ENCODE measurements at places on chromosomes 7 and 10.

- DNase-seq: no peak
These were observed 26.9 kb downstream of the MYPN start for GRCh38 chr10:68135922-68136792.

- DNase-seq: no peak
These were observed 795 bp downstream of the LHFPL3 start for GRCh38 chr7:104328970-104329825.

DNA sequence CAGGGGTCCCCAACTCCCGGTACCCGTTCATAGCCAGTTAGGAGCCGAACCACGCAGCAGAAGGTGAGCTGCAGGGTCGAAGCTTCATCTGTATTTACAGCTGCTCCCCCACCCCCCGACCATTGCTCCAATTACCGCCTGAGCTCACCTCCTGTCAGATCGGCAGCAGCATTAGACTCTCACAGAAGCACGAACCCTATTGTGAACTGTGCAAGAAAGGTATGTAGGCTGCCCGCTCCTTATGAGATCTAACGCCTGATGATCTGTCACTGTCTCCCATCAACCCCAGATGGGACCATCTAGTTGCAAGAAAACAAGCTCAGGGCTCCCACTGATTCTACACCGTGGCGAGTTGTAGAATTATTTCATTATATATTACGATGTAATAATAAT, 14.6 kb upstream of the AZGP1 start:
- DNase-seq: no peak

- DNase-seq: no peak
These were observed 94.8 kb upstream of the HDAC9 start for GRCh38 chr7:18400726-18401125.

DNA sequence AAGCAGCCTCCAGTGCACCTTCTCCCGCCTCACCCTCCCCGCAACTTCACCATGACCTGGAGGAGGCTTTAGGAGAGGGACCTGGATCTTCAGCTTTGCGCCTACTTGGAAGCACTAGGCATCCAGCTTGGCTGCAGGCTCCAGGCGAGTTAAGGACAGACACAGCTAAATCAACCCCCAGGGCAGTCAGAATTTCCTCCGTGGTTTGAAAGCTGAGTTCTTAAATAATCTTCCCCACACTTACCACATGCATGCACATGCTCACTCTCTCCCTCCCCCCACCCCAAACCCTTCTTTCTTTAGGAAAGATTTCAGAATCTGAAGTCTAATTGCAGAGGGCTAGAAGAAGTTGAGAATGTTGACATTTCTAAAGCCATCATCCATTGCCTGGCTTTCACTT, 36.7 kb upstream of the LRRC4 start:
- no peak for DNase-seq

DNA sequence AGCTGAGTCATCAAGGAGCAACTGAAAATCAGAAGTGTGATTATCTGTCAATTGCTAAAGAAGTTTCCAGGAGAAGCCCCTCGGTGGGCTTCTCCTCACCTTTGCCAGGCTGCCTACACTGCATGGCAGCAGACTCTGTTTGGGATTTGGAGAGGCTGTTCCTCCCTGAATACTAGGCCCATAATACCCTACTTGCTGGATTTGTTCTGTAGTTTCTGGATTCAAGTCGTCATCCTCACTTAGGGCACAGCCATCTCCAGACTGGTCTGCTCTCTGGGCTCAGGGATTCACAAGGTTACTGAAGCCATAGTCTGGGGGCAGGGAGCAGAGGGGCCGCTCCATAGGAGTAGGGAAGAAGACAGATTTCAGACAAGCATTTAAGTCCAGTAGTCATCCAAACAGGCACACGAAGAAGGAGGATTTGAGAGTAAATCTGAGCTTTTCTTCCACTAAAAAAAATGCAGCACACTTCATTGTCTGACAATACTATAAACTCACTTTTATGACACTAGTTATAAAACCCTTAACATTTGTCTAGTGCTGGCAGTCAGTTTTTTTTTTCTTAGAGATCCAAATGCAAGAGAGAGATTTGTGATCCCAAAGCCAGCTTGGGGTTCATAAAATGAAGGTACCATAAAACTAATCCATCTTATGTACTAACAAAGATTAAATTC, 723.3 kb downstream of the GRID1 start:
- no peak for DNase-seq

DNA sequence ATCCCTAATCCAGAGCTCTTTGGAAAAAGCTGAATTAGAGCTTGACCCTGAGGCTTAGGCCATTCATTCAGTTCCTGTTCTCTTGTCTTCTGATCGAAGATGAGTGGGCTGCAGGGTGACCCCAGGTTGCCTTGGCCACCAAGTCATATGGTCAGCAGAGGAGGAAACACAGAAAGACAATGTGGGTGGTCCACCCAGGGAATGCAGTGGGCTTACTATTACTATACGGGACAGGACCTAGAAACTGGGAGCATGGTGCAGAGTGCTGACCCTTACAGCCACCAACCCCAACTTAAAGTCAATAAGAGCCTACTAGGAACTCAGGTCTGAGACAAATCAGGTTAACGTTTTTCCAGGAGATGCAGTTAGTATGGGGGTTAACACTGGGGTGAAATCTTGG, 200.5 kb downstream of the HERPUD2 start:
- DNase-seq: no peak

- no peak for DNase-seq
These were observed 75.5 kb downstream of the HIPK2 start for GRCh38 chr7:139702313-139702731.

DNA sequence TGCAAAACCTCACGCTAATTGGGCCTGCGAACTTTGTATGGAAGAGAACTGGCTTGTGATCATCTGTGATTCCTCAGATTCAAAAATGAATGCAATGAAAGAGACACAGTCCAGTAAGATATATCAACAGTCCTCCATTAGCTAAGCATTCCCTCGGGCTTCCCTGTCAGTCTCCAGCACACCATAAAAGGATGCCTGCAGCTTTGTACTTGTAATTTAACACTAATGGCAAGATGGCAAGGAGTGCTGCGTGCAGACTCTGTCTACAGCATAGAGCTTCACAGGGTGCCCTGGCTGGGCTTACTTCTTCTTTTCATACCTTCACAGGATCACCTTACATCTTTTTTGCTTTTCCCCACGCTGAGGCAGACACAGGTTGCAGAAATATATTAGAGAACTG, 200.0 kb downstream of the GFRA1 start:
- DNase-seq: no peak

GRCh38 chr7:86243171-86243570, 400.5 kb upstream of the GRM3 start:
- no peak for DNase-seq

DNA sequence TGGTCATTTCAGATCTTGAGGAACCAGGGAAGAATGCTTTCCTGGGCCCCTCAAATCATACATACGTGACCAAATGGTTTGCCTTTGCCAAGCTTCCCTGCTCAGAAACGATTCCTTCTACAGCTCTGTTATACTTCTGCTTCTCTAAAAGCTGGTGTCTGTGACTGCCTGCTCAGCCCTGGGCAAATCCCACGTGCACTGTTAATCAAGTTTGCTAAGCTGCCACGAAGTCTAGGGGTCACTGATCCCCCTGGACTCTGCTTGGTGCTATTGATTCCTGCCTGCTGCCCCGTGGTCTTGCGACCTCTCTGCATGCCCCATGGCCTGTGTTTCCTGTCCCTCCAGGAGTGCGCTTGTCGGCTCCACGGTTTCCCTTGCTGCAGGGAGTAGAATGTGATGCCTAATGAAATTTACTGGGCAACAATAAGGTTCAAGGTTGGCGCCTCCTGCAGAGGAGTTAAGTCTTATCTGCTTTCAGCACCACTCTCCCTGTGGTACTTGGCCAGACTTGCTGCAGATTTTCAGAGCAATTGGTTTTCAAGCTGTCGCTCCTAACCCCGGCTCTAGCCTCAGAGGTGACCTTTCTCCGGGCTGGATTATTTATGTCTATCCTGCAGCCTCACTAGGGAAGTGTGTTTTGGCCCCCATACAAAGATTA, 201.6 kb upstream of the FZD8 start:
- DNase-seq: no peak

GRCh38 chr7:93551063-93551895, 23.2 kb downstream of the CALCR start:
- no peak for DNase-seq

GRCh38 chr10:59177031-59177797, 771 bp downstream of the PHYHIPL start:
- no peak for DNase-seq

DNA sequence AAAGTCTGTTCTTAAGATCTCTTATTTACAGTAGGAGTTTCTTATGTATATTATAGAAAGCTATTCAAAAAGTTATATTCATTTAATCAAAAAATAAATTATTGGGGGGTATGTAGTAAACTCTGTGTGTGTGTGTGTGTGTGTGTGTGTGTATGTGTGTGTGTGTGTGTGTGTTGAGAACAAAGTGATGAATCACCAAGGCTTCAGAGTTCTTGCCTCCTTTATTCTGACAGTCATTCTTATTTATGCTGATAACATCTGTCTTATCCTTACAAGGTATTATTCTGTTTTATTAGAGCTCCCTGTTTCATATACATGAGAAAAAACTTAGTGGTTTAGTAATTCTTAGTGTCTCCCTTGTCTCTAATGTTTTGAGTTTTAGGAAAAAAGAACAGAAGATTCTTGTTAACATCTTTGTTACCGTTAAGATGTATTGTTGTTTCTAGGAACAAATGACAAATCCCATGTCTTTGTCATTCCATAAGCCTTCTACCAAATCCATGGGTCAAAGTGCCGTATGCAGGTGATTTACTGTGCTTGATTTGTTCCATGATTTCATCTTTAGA, 424.0 kb downstream of the EXOC4 start:
- no peak for DNase-seq

DNA sequence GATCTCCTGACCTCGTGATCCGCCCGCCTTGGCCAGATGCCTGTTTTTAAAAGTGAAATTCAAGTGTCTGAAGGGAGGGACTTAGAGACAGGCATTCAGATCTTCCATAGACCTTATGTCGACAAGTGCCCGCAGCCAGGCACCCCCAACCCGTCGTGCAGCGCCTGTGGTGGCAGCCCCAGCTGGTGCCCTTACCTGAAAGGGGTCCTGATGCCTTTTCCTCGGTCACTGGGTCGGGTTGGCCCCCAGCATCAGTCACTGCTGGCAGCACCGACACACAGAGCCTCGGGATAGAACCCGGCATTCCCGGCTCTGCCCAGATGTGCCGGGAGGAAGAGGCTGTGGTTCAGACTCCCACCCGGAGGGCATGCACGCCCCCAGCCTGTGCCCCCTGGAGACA, 23.3 kb downstream of the LRRC27 start:
- no peak for DNase-seq

GRCh38 chr10:12707461-12708185, 293.9 kb downstream of the CCDC3 start:
- peak; percentile 8 for DNase-seq

DNA sequence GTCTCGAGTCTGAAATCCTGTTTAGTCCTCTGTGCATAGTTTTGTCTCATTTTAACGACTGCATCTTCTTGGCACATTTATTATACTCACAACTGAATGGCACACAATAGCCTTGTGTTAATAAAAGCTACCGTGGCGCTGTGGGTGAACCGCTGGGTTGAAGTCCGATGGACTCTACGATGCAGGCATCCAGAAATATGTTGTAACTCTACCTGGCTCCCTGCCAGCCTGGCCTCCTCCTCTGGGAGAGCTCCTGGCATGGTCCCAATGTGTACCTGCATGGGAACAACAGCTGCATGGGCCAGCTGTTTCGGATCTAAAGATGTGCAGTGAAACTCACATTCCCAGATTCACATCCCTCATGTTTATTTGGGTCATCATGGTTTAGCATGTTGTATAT, 3.7 kb upstream of the DPYSL4 start:
- DNase-seq: no peak

- no peak for DNase-seq
These were observed 89.2 kb upstream of the CTTNBP2 start for GRCh38 chr7:117962366-117962994.

- no peak for DNase-seq
These were observed 22.2 kb upstream of the PAX2 start for GRCh38 chr10:100723180-100723579.

- DNase-seq: no peak
These were observed 723.3 kb upstream of the CELF2 start for GRCh38 chr10:10294184-10294880.

DNA sequence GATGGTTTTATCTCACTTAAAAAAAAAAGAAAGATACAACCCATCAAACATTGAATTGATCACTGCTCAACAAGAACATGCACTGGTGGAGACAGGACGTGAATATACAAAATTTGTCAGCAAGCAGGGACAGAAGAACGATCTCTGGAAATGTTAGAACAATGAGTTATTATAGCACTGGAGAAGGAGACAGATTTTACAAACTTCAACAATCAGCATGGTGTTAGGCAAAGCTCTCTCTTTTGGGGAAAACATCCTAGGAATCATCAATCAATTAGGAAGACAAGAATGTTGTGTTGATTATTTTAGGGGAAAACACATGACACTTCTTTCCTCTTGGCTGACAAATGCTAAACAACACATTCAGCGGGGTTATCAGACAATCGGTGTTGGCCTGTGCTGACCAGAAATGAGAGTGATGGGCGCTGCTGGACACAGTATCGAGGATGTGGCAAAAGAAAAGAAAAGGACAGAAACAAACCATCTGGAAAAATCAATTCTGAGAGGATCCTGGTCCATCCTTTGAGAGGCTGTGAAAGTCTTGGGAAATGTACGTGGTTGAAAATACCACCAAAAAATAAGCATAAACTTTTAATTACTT, 103.9 kb downstream of the RAPGEF5 start:
- no peak for DNase-seq

DNA sequence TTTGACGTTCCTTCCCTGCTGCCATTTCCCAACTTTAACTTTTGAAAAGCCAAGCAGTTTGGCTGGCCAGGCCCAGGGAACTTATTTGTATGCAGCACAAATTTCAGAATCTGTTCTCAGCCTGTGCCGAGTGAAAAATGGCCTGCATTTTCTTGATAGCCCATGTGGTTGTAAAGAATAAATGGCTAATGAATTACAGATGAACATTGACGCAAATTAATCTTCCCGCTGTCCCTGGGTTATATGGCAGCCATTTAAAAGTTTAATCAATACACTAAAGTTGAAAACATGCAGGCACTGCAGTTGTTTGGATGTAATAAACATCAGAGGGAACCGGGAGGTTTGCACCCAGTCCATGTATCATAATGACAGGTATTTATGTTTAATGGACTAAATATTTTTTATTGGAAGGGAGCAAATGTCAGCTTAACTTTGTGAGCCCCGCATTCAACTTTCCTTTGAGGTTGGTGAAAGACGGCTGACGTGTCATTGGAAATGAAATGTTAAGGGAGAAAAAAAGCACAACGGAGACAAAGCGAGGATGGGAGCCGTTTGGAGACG, 1092.4 kb downstream of the LRMDA start:
- DNase-seq: no peak

GRCh38 chr10:69906425-69906824, 104.7 kb downstream of the COL13A1 start:
- DNase-seq: no peak

All from stimulated activated CD4-positive, alpha-beta T cell treated with anti-CD3 and anti-CD28 coated beads, Interleukin-1b, Interleukin-23, amount 100 ng/mL, for 4 hours (primary cell).